ENCODE measurements at places on chromosomes 13 and 19.

DNA sequence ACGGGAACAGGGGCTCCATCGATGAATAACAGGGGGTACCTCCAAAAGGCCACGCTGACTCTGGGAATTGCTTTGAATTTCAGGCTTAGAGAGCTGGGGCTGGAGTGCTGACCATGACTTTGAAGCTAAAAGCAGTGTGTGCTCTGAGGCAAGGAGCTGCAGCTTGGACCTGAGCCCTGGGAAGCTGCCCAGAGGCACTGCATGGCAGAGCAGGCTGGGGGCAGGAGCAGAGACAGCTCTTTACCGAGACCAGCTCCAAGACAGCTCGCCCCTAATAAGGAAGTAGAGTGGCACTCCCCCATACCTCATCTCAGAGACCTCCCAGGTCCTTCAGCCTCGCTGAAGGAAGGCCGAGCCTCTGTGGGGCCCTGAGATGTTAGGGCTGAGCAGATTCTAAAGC, 200.2 kb downstream of the COL4A1 start:
- DNase-seq: no peak

DNA sequence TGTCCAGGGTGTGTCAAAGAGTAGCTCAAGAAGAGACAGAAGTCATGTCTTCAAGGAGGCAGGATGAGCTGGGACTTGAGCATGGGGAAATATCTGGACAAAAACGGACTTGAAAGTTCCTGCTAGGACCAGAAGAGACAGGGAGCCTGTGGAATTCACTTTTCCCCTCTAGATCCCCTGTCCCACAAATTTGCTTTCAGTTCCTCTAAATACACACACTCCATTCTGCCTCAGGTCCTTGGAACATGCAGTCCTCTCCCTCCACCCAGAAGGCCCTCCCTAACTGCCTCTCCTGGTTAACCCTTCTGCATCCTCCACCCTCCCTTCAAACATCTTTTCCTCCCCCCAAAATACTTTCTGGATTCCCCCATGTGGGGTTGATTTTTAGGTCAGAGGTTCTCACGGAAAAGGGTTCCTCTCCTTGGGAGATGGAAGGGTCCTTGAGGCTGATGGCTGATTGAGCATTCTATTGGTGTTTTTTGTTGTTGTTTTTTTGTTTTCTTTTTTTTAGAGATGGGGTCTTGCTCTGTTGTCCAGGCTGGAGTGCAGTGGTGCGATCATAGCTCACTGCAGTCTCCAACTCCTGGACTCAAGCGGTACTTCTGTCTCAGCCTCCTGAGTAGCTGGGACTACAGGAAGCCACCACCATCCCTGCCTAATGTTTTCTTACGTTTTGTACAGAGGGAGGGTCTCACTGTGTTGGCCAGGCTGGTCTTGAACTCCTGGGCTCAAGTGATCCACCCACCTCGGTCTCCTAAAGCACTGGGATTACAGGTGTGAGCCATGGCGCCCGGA, 6.9 kb upstream of the RETN start:
- no peak for DNase-seq

- DNase-seq: no peak
These were observed 74.2 kb upstream of the RFC3 start for GRCh38 chr13:33743438-33744368.

GRCh38 chr13:39515224-39515714, 87.7 kb downstream of the LHFPL6 start:
- DNase-seq: no peak

DNA sequence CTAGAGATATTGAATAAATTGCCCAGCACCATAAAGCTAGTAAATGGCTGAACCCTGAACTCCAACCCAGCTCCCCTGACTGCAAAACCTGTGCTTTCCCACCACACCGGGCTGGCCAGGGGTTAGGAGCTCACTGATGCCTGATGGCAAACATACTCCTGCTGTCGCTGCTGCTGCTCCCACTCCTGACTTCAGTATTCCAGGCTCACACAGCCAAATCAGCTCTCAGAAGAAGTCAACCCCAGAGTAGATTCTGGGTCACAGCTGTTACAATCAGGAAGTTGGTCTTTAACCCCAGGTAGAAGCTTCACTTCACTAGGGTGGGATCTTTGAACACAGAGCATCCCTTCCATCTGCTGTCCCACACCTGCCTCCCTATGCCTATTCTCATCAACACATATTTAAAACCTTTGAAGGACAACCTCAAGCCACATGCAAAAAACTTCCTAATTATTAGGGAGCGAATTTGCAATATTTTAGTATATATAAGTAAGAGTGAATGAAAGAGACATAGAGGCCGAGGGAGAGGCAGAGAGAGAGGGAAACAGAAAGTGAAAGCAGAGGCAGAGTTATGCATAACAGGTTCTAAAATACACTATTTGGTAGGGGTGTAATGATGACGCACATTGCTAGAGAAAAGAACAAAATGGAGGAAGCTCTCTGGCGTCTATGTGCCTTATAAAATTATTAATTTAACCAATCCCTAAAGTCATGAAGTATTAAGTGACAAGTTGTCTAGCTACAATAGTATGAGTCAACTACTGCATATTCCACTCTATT, 99.4 kb upstream of the SERP2 start:
- DNase-seq: no peak

DNA sequence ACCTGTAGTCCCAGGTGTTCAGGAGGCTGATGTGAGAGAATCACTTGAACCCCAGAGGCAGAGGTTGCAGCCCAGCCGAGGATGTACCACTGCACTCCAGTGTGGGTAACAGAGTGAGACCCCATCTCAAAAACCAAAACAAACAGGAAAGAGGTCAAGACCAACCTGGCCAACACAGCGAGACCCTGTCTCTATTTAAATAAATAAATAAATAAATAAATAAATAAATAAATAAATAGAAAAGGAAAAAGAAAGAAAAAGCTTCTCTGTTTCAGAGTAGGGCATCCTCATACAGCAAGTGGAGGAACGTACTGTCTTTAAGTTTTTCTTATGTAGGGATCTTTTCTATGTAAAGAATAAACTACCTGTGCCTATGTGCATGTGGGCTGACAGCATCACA, 2.3 kb downstream of the ZNF700 start:
- no peak for DNase-seq

GRCh38 chr13:24682353-24682752, 2.1 kb downstream of the ATP12A start:
- DNase-seq: no peak

GRCh38 chr19:19120308-19121231, 17.7 kb downstream of the TMEM161A start:
- DNase-seq: no peak

All from stimulated activated CD8-positive, alpha-beta memory T cell treated with anti-CD3 and anti-CD28 coated beads, Interleukin-7, amount 100 ng/mL, for 1 hour (primary cell).